ENCODE measurements at places on chromosomes 7 and 10.

- no peak for DNase-seq
These were observed 27.7 kb downstream of the PHYH start for GRCh38 chr10:13272164-13272571.

GRCh38 chr10:27372095-27372494 is 131.5 kb upstream of the ACBD5 start:
- DNase-seq: no peak

DNA sequence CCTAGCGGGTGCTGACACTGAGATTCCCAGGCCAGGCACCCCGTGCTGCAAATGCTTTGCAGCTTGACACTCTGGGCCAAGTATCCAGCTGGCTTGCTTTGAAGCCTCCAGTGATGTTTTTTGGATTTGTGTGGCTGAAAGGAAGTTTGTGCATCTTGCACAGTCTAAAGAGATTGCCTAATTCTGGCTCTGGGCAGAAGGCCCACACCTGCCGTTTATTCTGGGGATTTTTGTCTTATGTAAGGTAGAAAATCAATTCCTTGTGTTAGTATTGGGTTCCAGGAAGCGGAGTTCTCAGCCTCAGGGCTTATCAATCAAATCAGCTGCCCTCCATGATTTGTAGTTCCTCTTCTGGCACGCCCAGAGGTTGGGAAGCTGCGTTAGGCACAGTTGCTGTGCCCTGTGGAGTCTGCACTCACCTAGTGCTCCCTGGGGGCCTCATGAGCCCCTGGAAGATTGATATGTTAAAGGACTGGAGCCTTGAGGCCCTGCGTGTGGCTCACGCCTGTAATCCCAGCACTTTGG is 8.4 kb upstream of the PURB start:
- DNase-seq: no peak

DNA sequence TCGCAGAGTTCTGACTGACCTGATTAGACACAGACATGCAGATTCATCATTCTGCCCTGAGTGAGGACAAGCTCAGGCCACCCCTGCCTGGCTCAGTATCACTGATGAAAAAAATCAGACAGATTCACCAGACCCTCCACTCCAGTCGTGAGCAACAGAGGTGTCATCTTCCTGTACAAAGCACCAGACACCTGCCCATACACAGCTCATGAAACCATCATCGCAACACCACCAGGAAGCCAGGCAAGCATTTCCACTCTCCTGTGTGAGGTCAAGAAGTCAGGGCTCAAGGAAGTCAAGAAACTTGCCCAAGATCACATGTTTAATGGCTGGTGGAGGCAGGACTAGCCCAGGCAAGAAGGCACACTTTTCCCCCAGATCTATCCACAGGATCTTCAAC is 163.0 kb downstream of the CALN1 start:
- no peak for DNase-seq

DNA sequence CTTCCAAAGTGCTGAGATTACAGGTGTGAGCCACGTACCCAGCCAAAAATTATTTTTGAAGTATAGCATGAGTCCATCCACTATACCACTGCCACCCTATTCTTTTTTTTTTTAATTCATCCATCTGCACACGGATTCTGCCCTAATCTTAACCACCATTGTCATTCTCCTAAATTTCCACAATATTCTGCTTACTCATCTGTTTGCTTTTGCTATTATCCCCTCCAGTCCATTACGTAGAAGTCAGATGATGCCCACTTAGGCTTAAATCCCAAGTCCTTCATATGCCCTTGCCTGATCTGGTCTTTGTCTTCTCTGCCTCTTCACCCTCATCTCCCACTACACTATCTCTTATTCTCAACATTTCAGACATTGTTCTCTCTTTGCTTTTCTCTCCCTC is 86.7 kb downstream of the MMRN2 start:
- DNase-seq: no peak

DNA sequence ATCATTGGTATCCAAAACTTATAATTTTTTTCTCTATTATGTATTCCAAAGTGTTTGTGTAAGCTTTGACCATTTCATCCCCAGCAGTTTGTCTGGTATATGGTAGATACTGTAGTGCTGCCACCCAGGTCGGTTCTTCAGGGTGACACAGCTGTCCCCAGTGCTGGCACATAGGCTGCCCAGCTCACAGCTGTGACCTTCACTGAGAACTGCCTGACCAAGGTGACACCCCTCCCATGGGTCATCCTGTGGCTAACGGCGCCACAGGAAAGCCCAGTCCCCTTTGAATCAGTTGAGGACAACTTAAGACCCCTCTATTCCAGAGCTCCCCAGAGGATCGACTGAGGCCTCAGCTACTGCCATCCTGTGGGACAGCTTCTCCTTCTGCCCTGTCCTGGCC is 644.2 kb upstream of the FOXK1 start:
- DNase-seq: no peak

Measured in bone marrow (tissue), 2 donors.